ENCODE measurements at places on chromosomes 1 and 21.

GRCh38 chr1:54643736-54644135 is 2.1 kb downstream of the MROH7 start:
- no peaks in the 10 kb centered on the region for H3K4me1 ChIP-seq
- H3K36me3 ChIP-seq: no peaks in the 10 kb centered on the region
- no peak for DNase-seq
- H3K27me3 ChIP-seq: peaks cover 5% of the 10 kb centered on the region
- no peak overlapping the region for H3K27ac ChIP-seq
- no peak overlapping the region for H3K4me3 ChIP-seq

GRCh38 chr1:202959276-202959620 is 1.1 kb upstream of the ADIPOR1 start:
- H3K4me3 ChIP-seq: no peak overlapping the region
- H3K27ac ChIP-seq: no peak overlapping the region
- H3K4me1 ChIP-seq: peaks cover 23% of the 10 kb centered on the region
- no peak for DNase-seq
- H3K27me3 ChIP-seq: no peaks in the 10 kb centered on the region
- H3K36me3 ChIP-seq: peaks cover 6% of the 10 kb centered on the region

DNA sequence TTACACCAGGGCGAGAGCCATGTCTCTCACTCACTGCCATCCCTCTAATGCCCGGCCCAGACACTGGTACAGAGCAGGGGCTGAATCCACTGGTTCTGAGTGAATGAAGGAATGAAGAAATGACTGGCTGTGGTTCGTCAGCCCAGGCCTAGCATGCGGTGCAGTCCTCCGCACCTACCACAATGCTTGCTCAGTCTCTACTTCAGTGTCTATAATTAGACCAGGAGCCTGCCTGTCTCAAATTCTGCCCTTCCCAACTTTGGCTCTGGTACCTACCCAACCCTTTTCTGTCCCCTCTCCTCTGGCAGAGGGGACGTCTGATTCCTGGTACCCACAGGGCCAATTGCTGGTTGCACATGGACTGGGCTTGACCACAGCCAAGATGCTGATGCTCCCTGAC is 118.2 kb upstream of the GRIK3 start:
- no peak overlapping the region for H3K27ac ChIP-seq
- H3K4me1 ChIP-seq: no peaks in the 10 kb centered on the region
- no peak overlapping the region for H3K4me3 ChIP-seq
- no peaks in the 10 kb centered on the region for H3K27me3 ChIP-seq

- H3K36me3 ChIP-seq: no peaks in the 10 kb centered on the region
- peaks cover 9% of the 10 kb centered on the region for H3K4me1 ChIP-seq
- no peak for DNase-seq
- no peak overlapping the region for H3K27ac ChIP-seq
- H3K4me3 ChIP-seq: no peak overlapping the region
- peaks cover 12% of the 10 kb centered on the region for H3K27me3 ChIP-seq
Observed at GRCh38 chr1:32733582-32734321, 31.2 kb upstream of the SYNC start.

DNA sequence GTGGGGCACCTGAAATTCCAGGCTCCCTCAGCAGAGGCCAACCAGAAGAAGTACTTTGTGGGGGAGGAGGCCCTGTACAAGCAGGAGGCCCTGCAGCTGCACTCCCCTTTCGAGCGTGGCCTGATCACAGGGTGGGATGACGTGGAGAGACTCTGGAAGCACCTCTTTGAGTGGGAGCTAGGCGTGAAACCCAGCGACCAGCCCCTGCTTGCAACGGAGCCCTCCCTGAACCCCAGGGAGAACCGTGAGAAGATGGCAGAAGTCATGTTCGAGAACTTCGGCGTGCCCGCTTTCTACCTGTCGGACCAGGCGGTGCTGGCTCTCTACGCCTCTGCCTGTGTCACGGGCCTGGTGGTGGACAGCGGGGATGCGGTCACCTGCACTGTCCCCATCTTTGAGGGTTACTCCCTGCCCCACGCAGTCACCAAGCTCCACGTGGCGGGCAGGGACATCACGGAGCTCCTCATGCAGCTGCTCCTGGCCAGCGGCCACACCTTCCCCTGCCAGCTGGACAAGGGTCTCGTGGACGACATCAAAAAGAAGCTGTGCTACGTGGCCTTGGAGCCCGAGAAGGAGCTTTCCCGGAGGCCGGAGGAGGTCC is 634 bp downstream of the ACTRT2 start:
- no peak overlapping the region for H3K27ac ChIP-seq
- DNase-seq: no peak
- no peaks in the 10 kb centered on the region for H3K4me1 ChIP-seq
- H3K27me3 ChIP-seq: no peaks in the 10 kb centered on the region

GRCh38 chr1:81921344-81921743 is 120.6 kb downstream of the ADGRL2 start:
- no peaks in the 10 kb centered on the region for H3K4me1 ChIP-seq
- H3K27me3 ChIP-seq: no peaks in the 10 kb centered on the region
- DNase-seq: no peak
- H3K36me3 ChIP-seq: no peaks in the 10 kb centered on the region

DNA sequence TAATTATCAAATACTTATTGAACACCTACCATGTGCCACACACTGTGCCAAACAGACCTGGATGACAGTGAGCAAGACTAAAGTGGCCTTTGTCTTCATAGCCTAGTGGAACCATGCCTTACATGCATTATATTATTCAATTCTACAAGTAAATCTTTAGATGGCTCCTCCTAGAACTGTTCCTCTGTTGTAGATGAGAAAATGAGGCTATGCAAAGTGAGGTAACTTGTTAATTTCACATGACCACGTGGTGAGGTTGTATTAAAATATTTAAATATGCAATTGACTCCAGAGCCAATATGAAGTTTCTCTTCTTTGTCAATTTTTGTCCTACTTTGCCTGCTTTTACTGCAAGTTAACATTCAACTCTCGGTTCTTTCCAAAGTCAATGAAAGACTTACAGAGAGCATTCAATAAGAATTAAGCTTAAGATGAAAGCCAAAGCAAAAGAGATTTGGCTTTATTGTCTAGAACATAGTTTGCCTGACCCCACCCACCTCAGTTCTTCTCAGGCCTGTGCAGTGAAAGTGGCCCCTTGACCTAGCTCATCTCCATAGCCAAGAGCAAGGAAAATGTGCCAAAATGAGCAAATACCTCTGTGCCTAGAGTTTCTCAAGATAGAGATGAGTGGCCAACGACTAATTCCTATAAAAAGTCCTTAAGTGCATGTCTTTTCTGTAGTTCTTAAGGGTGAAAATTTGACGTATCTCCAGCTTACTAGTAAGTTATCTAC is 263.2 kb upstream of the NFIA start:
- H3K36me3 ChIP-seq: no peaks in the 10 kb centered on the region
- H3K4me3 ChIP-seq: no peak overlapping the region

DNA sequence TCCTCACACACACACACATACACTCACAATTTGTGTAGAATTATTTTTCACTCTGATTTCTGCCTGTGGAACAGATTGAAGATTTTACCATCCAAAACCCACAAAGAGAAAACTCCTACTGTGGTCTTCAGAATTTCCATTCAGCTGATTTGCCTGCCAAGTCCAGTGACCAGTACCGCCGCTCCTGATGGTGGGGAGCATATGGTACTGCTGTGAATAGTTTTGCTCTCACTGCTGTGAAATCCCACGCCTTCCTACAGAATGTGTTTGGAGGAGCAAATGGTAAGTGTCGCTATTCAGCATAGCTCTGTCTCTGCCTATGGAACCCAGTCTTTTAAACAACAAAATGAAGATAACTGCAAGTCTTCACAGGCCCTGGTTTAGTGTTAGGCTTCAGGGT is 629.5 kb downstream of the LMO4 start:
- no peaks in the 10 kb centered on the region for H3K27me3 ChIP-seq
- no peak overlapping the region for H3K27ac ChIP-seq
- no peaks in the 10 kb centered on the region for H3K4me1 ChIP-seq
- no peaks in the 10 kb centered on the region for H3K36me3 ChIP-seq
- no peak overlapping the region for H3K4me3 ChIP-seq

GRCh38 chr1:44312399-44313196 is 42.5 kb downstream of the ERI3 start:
- no peak overlapping the region for H3K27ac ChIP-seq
- H3K4me1 ChIP-seq: peaks cover 20% of the 10 kb centered on the region
- H3K36me3 ChIP-seq: peaks cover 25% of the 10 kb centered on the region
- H3K27me3 ChIP-seq: no peaks in the 10 kb centered on the region

DNA sequence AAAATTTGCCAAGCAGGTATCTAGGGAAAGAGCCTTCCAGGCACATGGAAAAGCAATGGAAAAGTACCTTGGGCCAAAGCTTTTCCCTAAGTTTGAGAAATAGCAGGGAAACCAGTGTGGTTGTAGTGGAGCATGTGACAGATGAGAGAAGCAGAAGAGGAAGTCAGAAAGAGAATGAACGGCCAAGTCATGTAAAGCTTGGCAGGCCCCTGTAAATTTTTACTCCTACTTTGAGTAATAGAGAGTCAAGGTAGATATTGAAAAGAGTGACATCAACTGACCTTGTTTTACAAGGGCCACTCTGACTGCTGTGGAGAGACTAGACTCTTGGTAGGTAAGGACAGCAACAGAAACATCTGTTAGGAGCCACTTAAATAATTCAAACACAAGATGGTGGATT is 180.9 kb upstream of the PRMT6 start:
- no peak overlapping the region for H3K27ac ChIP-seq
- no peaks in the 10 kb centered on the region for H3K4me1 ChIP-seq
- no peaks in the 10 kb centered on the region for H3K36me3 ChIP-seq
- no peak overlapping the region for H3K4me3 ChIP-seq
- DNase-seq: no peak
- H3K27me3 ChIP-seq: no peaks in the 10 kb centered on the region

DNA sequence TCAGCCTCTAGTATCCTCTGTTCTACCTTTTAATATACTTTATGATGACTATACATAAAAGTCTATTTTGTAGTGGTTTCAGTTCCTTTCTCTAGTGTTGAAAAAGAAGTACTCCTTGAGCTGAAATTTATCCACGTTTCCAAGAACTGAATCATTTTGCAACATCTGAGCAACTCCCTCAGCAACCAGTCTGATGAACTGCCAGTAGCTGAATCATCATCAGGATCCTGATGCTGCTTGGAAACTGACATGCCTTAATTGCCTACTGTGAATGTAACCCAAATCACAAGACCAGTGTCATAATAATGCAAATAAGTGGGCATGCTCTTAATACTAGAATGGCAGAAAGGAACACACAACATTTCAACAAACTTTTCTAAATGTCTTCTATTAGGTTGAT is 103.3 kb downstream of the CYYR1 start:
- H3K4me1 ChIP-seq: peaks cover 14% of the 10 kb centered on the region
- H3K27me3 ChIP-seq: no peaks in the 10 kb centered on the region
- no peak overlapping the region for H3K27ac ChIP-seq
- no peak overlapping the region for H3K4me3 ChIP-seq
- no peak for DNase-seq

GRCh38 chr1:201254625-201255478 is 28.5 kb upstream of the PKP1 start:
- H3K27me3 ChIP-seq: no peaks in the 10 kb centered on the region
- no peaks in the 10 kb centered on the region for H3K4me1 ChIP-seq
- no peak overlapping the region for H3K4me3 ChIP-seq
- H3K27ac ChIP-seq: no peak overlapping the region
- peak; percentile 90 for DNase-seq

DNA sequence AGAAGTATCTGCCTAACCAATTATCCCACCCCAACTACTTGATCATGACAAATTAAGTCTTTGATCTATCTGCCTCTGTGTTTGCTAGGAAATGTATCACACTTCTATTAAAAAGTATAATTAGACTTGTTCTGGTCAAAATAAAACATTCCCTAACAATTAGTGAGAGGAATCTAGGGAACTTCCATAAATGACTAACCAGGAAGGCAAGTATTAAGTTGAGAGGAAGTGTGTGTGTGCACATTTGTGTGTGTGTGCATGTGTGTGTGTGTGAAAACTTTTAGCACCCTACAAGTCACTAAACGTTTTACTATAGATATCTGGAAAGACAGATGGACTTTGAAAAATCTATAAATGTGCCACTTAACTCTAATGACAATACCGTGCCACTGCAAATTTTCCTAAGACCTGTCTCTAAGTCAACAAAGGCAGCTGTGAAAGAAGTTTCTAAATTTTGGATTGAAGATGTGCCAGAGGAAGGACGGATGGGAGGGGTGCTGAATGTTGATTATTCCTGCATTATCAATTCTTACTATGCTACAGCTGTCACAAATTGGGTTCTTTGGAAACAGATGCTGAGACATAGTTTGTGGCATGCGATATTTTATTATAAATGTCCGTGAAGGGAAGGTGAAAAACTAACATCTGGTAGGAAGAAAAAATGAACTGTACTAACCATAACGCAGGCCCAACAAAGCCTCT is 567.1 kb downstream of the PTPRC start:
- H3K27me3 ChIP-seq: peaks cover 8% of the 10 kb centered on the region
- no peak overlapping the region for H3K4me3 ChIP-seq
- DNase-seq: no peak
- H3K36me3 ChIP-seq: no peaks in the 10 kb centered on the region
- H3K4me1 ChIP-seq: no peaks in the 10 kb centered on the region

GRCh38 chr1:21280482-21280881 is 9.8 kb downstream of the ECE1 start:
- DNase-seq: no peak
- no peaks in the 10 kb centered on the region for H3K27me3 ChIP-seq
- H3K4me3 ChIP-seq: peak overlapping the region; percentile 77
- H3K27ac ChIP-seq: peak overlapping the region; percentile 93

DNA sequence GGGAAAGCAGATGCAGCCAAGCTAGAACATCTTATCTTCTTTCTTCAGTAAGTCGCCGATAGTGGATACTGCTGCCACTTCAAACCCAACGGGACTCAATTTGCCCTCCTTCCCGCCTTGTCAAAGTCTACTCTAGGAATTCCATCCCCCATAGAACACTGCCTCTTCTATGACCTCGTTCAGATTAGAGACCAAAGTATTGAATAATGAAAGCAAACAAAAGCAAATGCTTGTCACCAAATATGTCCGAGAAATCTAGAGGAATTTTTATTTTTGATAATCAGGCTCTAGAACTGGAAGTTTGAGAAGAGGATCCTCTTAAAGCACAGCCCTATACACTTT is 853 bp upstream of the RRAGC start:
- H3K4me1 ChIP-seq: peaks cover 20% of the 10 kb centered on the region

- no peaks in the 10 kb centered on the region for H3K36me3 ChIP-seq
- no peak overlapping the region for H3K4me3 ChIP-seq
- no peaks in the 10 kb centered on the region for H3K4me1 ChIP-seq
- no peak overlapping the region for H3K27ac ChIP-seq
- H3K27me3 ChIP-seq: no peaks in the 10 kb centered on the region
- DNase-seq: no peak
Observed at GRCh38 chr21:18840239-18840638, 436.7 kb upstream of the TMPRSS15 start.

- peaks cover 21% of the 10 kb centered on the region for H3K36me3 ChIP-seq
- DNase-seq: peak; percentile 88
- no peak overlapping the region for H3K27ac ChIP-seq
- peaks cover 88% of the 10 kb centered on the region for H3K27me3 ChIP-seq
- peaks cover 38% of the 10 kb centered on the region for H3K4me1 ChIP-seq
Observed at GRCh38 chr1:90721210-90722194, 4.4 kb upstream of the BARHL2 start.

DNA sequence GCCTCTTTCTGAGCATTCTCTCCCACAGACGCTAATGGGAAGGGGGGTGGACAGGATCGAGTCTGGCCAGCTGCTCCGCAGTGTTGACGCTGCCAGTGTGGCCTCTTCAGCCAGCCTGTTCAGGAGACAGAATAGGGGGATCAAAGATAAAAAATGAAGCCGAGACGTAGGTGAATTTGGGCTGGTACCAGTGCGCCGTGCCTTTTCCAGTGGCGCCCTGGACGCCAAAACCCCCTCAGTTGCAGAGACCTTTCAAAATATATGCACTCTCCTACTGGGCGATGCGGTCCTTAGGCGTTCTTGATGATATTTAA is 1.1 kb downstream of the TTC3 start:
- peak overlapping the region; percentile 94 for H3K4me3 ChIP-seq
- H3K36me3 ChIP-seq: peaks cover 17% of the 10 kb centered on the region
- no peak for DNase-seq
- peaks cover 6% of the 10 kb centered on the region for H3K27me3 ChIP-seq
- H3K4me1 ChIP-seq: peaks cover 36% of the 10 kb centered on the region

Data from activated CD4-positive, alpha-beta T cell treated with anti-CD3 and anti-CD28 coated beads, Interleukin-2, amount 10 ng/mL, durations not matched to agents 24 days and 14 days (primary cell).